Activated naive CD4-positive, alpha-beta T cell (primary cell): ENCODE measurements at places on chromosomes 2 and 18.
A peak's percentile ranks its signal among the peaks of the same experiment; 100 is the strongest.

DNA sequence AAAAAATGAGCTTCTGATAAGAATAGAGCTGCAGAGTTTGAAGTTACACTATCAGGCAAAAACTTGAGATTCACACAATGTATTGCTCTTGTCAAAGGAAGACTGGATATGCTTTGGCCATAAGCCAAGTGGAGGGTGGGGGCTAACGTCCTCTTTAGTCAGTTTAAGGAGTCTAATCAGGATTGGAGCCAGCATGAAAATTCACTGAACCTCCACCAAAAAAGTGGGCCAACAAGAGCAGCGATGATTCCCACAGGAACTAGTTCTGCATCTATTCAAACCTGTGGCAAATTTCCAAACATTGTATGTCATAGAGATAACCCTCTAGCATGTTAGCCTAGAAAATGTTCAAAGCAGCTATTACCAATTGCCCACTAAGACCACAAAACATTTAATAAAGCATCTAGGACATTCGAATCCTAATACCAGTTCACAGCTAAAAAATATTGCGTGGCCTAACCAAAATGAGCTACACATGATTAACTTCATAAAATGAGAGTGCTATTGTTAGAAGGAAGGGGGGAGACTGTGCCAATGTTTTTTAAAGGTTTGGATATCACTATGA is 43.5 kb upstream of the TMEM247 start:
- no peak for DNase-seq

DNA sequence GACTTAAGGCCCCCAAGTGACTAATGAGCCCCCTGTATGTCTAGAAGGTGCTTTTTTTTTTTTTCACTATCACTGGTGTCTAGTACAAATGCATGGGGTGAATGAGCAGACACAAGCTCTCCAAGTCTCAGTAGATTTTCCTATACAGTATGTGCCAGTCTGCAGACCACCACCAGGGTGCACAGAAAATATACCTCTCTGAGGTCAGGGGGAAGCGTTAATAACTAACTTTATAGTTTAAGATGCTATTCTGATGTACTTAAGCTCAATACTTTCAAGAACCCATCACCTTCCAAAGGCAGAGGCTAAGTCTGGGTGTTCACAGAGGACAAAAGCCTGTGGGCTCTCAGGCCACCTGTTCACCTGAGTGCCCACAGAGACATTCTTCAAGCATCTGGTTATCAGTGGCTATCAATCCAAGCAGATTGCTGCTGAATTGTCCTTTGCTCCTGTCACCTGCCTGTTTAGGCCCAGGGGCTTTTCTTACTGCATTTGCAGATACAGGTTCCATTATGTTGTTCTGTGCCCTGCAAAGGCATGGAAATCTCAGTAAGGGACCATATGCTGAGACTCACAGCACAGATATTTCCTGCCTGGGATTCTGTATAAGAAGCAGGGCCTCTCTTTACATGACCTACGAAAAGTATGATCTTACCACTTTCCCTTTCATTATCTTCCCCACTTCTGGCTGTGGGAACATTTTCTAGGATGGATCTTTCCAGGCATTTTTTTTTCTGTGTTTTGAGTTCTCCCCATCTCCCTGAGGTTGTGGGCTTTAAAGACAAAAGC is 534.6 kb downstream of the TNS1 start:
- DNase-seq, result no peak

DNA sequence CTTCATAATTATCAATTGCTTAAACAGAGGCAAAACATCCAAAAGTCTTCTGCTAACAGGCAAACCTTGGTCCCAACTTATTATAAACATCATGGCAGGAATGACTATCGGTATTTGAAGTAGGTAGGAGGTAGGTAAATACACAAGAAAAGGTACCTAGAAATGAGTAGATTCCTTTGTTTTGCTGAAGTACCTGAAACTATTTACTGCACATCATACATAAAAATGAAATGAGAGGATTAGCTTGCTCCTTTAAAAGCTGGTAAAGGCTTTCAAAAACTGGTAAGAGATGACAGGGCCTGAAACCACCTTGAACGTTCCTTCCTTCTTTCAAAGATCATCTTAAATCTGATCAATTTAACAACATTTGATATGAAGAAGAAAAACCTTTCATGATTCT is 55.2 kb upstream of the MAPRE2 start:
- DNase-seq, result no peak

- DNase-seq, result no peak
Measured at GRCh38 chr2:79850912-79851311, 338.1 kb downstream of the CTNNA2 start.

DNA sequence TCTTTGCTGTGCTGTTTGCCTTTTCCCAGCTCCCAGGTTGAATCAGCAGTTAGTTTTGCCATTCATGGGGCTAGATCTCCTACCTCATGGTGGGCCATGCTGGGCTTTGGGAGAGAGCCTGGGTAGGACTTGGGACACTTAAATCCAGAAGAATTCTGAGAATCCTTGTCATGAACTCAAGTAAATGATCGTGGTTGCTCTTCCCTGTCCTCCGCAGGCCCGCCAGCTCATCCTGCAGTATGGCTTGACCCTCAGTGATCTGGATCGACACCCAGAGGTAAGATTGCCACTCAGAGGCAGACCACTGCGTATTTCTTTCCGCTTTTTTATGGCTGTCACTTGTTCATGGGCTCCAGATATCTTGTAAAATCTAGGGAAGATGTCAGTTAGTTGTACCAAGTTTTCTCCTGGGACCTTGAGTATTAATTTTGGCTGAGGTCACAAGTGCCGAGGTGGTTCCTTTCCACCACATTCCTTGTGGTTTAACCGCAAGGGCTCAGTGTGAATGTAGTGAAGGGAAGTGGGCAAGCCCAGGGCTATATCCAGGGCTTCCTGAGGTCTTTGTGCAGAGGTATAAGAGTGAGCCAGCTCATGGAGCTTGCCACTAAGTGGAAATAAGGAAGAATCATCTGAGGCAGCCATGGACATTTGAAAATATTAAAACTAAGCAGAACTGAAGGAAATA is 37.7 kb downstream of the RPIA start:
- no peak for DNase-seq

DNA sequence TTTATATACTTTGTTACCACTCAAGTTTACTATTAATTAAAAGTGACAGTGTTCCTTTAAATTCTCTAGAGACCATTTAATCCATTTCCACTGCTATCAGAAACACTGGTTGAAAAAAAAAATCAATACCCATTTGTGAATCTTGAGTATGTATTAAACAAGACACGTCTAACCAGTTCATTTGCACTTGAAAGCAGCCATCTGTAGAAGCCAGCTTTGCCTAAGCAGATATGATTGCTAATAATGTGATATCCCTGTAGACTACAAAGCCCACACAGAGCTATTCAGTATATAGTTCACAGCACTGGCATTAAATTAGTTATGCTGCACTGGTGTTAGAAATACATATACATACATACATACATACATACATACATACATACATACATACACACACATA is 111.8 kb upstream of the SP3 start:
- no peak for DNase-seq

- DNase-seq, result no peak
Measured at GRCh38 chr2:181937473-181937872, 45.9 kb downstream of the ITPRID2 start.

DNA sequence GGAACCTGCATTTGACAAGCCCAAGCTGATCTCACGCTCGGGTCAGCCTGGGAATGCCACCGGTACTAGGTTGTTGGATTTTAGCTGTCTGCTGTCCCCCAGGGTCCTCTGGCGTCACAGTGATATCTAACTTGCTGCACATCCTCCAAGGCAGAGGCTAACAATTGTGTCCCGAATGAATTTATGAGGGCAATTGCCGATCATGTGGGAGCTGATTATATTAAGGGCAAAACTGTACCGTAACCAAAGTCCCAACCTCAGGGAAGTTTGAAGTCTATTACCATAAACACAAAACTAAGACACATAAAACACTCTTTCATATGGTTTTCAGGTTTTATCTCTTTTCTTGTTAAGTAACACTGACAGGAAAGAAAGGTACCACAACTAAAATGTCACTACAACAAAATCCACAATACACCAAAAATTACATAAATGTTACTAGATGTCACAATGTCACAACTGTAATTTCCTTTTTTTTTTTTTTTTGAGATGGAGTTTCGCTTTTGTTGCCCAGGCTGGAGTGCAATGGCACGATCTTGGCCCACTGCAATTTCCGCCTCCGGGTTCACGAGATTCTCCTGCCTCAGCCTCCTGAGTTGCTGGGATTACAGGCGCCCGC is 6.7 kb downstream of the UXS1 start:
- no peak for DNase-seq

DNA sequence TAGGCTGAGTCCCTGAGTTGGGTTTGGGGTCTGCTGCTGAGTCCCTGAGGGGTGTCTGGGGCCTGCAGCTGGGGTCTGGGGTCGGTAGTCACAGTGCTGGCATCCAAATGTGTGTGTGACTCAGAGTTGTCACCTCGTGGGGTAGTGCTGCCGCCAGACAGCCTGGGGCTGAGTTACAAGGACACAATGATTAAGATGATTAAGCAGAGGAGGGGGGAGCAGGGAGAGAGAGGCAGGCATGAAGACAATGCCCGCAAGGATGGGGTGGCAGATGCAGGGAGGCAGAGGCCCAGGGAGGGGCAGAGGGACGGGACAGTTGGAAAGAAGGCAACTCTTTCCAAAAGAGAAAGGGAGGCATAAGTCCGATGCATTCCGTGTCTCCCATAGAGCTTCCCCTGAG is 120.2 kb downstream of the CELF4 start:
- no peak for DNase-seq

GRCh38 chr2:96869281-96869821 is 529 bp downstream of the SEMA4C start:
- DNase-seq, result no peak

DNA sequence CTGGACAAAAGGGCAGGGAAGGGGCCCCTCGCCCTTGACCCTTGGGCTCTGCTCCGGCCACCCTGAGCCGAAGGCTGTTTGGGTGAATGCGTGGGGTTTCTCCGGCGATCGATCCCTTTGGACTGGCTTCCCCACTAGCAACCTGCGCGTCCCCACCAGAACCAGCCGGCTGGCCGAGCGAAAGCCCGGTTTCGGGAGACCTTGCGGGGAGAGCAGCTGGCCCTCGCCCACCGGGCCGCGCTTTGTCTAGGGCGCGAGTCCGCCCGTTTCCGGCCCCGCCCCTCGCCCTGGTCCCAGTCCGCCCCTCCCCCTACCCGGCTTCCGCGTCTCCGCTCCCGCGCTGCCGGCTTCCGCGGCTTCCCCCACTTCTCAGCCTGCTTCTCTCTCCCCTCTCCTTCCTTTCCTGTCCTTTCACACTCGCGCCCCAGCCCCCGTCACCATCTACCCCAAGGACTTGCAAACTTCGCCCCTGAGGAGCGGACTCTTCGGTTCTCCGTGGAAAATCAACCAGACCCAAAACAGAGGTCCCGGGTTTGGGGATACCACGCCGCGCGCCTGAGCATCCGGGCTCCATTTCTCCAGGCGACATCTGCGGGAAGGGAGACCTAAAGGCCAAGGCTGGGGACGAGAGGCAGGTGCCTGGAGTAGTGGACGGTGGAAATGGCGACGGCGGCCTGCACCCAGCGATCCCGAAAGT is 48.0 kb upstream of the ATP6V1B1 start:
- DNase-seq, result no peak

DNA sequence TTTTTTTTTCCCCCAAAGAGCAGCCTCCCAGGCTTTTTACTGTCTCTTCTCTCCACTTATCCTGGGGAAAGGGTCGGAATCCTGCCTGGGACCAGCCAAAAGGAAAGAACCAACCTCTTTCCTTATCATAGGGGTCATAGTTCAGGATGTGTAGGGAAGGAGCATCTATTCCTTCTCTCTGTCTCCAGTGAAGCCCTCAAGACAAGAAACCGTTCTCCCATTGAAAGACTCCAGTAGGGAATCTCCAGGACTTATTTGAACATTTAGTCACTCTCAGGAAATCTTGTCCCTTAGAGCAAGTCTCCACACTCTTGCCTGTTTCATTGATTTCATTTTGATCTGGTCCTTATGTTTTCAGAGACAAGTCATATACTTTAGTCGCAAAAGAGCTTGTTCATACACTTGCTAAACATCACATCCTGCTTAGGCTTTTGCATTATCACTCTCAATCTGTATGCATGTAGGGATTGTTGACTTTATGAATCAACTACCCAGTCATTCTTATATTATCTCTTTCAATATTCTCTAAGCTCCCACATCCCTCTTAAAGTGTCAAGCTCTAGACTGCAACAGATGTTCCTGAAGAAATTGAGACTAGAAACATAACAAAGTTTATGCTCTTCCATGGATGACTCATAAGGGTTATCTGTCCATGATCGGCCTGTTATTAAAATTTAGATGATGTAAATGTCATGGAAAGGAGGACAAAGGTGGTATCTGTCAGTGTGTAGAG is 116.2 kb upstream of the ST6GAL2 start:
- DNase-seq, result no peak

- no peak for DNase-seq
Measured at GRCh38 chr2:138700716-138701115, 79.5 kb downstream of the NXPH2 start.

DNA sequence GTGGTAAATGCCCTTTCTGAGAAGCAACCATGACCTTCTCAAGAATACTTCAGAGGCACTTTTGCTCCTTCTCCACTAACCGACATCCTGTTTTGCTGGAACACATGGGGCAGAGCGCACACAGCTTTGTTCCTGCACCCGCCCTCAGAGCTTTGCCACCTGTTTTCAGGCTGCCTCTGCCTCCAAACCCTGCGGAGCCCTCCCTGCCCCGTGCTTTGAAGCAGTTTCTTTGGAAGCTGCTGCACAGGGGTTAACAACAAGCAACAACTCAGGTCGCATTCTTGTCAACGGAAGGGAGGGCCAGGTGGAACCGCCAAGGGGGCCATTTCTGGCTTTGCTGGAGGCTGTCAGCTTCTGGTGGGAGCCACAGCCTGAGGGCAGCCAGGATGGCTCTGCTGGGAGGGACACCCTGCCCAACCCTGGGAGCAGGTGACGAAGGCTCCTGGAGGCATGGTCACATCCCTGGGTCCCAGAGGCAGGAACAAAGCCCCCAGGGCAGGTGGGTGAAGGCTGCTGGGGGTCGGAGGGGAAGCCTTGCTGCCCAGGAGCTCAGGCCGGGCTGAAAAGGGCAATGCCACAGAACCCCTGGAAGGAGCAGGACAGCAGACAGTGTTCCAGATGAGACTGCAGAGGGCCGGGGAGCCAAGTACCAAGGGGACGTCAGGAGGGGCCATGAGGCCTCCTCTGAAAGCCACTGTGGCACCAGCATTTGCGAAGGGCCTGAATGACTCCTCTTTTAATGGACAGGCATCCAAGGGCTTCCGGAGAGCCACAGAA is 46.8 kb downstream of the MRPS5 start:
- peak; percentile 70 for DNase-seq

DNA sequence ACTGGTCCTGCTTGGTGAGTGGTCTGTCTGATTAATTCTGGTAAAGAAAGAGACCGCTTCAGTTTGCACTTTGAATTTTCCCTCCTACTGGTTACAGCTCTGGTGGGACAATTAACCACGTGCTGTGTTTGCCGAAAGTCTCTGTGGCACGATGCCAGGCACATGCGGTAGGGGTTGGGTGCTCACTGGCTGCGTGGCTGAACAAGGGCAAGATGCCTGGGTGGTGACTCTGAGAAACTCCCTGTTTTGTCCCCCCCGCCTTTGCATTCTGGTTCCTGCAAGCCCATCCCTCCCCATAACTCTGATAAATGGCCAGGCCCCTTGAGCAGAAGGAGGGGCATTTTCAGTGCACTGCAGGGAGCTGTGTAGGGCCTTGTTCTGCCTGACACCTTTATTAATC is 206.1 kb downstream of the TFCP2L1 start:
- DNase-seq, result no peak
